ENCODE measurements at places on chromosomes 2 and 18.

DNA sequence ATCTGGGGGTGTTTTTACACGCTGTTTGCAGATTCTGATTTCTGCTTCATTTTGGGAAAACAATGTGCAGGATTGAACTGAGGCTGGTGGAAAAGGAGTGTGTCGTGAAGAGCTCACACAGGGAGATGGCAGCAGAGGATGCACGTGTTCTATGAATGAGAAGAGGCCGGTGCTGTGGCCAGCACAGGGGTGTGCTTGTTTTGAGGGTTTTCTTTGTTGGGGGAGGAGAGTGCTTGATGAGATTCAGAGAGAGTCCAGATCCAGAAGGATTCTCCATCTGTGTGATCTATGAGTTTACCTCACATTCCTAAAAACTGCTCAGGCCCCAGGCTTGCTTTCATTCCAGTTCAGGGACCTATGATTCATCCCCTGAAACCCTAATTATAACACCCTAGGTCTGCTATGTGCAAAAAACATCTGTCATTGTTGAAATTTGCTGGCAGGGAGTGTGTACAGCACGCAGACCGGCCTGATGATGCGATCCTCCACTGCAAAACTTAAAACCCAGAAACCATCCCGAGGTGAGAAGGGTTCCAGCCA is 12.1 kb downstream of the TGFA start:
- DNase-seq = no peak

GRCh38 chr2:188889187-188889586 is 85.0 kb upstream of the COL3A1 start:
- DNase-seq = no peak

DNA sequence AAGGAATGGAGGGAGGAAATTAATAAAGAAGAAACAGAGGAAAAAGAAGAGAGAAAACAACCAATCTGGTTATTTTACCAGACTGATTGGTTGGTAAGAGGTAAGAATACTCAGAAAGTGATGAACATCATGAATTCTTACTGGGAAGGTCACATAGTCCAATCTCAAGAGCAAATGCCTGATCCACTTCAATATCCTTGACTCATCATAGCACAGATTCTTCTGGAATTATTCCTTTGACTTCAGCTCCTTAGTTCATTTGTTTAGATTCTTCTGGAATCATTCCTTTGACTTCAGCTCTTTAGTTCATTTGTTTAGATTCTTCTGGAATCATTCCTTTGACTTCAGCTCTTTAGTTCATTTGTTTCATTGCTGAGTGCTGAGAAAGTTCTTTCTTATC is 2030.6 kb upstream of the CELF4 start:
- DNase-seq = no peak

- DNase-seq = no peak
These were observed 56.9 kb upstream of the SDC1 start for GRCh38 chr2:20281876-20282275.

DNA sequence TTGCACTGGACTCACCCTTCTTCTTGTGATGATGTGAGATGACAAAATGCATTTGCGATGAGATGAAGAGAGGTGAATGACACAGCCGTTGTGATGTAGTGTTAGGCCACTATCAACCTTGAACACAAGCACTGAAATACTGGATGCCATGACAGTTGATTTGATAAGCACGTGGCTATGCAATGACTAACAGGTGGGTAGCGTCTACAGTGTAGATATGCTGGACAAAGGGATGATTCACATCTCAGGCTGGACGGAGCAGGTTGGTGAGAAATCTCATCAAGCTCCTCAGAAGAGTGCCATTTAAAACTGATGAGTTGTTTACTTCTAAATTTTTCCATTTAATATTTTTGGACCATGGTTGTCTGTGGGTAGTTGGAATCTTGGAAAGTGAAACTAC is 375.8 kb upstream of the LYPD1 start:
- no peak for DNase-seq

DNA sequence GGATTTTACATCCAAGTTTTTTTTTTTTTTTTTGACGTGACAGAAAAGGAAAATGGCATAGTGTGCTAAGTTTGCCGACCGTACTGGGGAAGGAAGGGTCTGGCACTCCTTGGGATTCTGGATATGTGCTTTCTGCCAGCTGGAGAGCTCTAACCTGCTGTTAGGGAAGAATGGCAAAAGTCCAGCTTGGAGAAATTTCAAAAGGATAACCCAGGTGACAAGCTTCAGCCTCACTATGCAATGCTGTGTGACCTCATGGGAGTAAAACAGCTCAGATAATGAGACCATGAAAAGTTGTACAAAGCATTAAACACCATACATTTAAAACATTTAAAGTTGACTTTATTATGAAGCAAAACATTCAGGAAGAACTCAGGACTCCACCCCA is 10.3 kb upstream of the GPR45 start:
- no peak for DNase-seq
